Activated T-cell treated with anti-CD3 and anti-CD28 coated beads for 24 hours (primary cell): ENCODE measurements at places on chromosomes 5 and 9.
A peak's percentile ranks its signal among the peaks of the same experiment; 100 is the strongest.

GRCh38 chr9:87193151-87193550 lies 245.8 kb upstream of the GAS1 start:
- no peak for DNase-seq

DNA sequence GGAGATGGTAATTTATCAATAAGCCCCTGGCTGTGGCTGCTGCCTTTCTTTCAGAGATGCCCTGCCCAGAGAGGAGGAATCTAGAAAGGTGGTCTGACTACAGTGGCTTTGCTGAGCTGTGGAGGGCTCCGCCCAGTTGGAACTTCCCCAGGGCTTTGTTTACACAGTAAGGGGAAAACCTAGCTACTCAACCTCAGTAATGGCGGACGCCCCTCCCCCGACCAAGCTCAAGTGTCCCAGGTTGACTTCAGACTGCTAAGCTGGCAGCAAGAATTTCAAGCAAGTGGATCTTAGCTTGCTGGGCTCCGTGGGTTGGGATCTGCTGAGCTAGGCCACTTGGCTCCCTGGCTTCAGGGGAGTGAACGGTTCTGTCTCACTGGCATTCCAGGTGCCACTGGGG lies 865.4 kb upstream of the ACO1 start:
- DNase-seq = peak; percentile 11

- DNase-seq = no peak
Observed at GRCh38 chr5:112283034-112283582, 136.0 kb downstream of the EPB41L4A start.

DNA sequence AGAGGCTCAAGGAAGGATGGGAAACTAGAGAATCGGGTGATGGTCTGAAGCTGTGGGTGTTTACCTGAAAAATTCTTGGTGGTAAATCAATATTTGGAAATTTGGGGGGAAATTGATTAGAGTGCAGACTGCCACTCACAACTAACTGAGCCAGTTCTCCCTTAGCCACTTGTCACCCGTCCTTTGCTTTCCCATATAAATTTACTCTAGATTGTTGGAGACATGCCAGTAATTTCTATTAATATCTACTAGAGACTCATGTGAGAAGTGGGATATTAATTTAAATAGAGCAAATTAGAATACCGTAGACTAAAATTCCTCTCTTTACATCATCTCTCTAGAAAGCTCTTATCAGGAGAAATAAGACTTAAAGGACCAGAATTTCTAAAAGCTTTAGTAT lies 471.3 kb upstream of the DAB2 start:
- no peak for DNase-seq
